ENCODE measurements at places on chromosomes 13 and 19. TPM values are rescaled to one million over a fixed set of nuclear protein-coding genes. Genes with fewer than 3 reads are reported as not detected.

Gene PRRG2
- 1.2 TPM for total RNA-seq

Gene CCDC169
- 0.07 TPM for total RNA-seq

Gene SYNGR4
- total RNA-seq, result 0.61 TPM

Gene RNF113B
- not detected for total RNA-seq

Gene TMEM255B
- 2.6 TPM for total RNA-seq

Gene R3HDM4
- 96.4 TPM for total RNA-seq

Gene ATP4B
- total RNA-seq, result not detected
